ENCODE measurements at places on chromosomes 5 and 9. TPM values are rescaled to one million over a fixed set of nuclear protein-coding genes. Genes with fewer than 3 reads are reported as not detected.

The TAS2R1 gene
- total RNA-seq, result not detected

The PCSK5 gene
- total RNA-seq, result 18.6 TPM

The OR1L1 gene
- not detected for total RNA-seq

The C9orf152 gene
- not detected for total RNA-seq

All from SJCRH30 (cell line).